ENCODE measurements at places on chromosomes 4 and X.

GRCh38 chr4:80196259-80196921 lies 913 bp upstream of the PRDM8 start:
- DNase-seq: no peak

GRCh38 chr4:86368433-86368832 lies 8.6 kb upstream of the MAPK10 start:
- DNase-seq: no peak

- no peak for DNase-seq
Measured at GRCh38 chrX:6708041-6708440, 173.1 kb upstream of the VCX3A start.

GRCh38 chrX:134469486-134469885 lies 9.5 kb downstream of the HPRT1 start:
- DNase-seq: no peak

DNA sequence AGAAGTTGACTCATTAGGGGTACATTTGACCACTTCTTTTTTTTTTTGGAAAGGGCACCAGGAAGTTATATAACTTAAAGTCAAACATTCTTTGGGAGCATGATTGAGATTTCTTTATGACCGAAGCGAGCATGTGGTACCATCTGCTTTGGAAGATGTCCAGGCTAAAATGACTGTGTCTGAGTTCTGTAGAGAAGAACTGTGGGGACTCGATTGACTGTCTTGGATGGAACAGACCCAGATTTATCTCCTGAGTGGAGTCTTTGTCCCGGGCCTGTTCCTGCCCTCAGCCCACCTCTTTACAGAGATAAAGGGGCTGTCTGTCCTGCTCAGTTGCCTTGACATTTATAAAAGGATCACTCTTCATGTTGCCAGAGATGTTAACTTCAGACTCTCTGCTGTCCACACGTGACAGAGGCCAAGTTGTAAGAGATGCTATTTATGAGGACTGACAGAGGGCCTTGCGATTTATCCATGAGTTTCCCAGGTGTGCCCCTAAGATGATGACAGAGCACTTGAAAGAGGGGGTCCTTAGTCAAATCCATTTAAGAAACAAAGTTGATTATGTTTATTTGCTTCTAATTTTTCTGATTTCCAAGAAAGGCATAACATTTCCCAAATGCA lies 16.8 kb downstream of the SMIM20 start:
- no peak for DNase-seq

DNA sequence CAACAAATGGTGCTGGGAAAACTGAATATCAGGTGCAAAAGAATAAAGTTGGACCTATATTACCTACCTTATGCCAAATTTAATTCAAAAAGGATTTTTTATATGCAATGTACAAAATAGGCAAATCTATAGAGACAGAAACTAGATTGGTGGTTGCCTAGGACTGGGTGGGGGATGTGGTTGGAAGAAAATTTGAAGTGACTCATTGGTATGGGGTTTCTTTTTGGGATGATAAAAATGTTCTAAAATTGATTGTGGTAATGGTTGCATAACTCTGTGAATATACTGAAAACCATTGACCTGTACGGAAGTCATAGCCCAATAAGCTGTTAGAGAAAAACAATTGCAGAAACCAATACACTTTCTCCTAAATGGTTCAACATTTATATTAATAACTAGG lies 72.1 kb downstream of the COL4A5 start:
- no peak for DNase-seq

- DNase-seq: no peak
Measured at GRCh38 chrX:44178274-44179053, 165.0 kb downstream of the EFHC2 start.

GRCh38 chr4:56149591-56149990 lies 200.8 kb downstream of the CEP135 start:
- DNase-seq: no peak

- no peak for DNase-seq
Measured at GRCh38 chr4:80182237-80182866, 15.0 kb upstream of the PRDM8 start.

- no peak for DNase-seq
Measured at GRCh38 chr4:105106426-105106825, 40.2 kb upstream of the TET2 start.

DNA sequence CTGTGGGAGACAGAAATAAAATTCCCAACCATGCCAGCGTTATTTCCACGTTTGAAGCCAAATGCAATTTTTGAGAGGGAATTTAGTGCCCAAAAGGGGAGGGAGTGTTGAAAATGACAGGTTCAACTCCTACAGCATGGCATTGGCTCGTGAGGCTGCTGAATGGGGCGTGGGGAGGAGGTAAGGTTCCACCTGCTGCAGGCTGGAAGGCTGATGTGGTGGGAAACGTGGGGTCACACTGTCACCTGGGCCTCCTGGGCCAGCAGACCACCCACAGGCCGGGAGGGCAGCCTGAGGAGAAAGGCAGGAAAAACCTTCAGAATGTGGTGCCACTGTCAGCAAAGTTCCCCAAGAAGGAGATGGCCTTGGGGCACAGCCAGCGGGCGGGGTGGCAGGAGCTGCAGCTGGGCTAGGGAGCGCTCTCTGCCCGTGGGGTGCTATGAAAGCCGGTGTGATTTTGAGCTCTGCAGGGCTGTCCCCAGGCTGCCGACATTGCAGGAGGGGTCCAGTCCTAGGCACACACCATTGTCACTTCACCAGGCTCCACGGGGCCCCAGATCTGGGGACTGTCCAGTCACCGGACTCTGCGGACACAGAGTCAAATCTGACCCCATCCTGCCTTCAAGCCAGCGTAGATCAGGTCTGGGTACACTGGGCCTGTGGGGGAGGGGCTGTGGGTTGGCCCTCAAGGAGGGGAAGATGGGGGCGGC lies 19.6 kb downstream of the MSANTD1 start:
- DNase-seq: no peak

GRCh38 chr4:187491959-187492358 lies 503.6 kb upstream of the ZFP42 start:
- DNase-seq: no peak

DNA sequence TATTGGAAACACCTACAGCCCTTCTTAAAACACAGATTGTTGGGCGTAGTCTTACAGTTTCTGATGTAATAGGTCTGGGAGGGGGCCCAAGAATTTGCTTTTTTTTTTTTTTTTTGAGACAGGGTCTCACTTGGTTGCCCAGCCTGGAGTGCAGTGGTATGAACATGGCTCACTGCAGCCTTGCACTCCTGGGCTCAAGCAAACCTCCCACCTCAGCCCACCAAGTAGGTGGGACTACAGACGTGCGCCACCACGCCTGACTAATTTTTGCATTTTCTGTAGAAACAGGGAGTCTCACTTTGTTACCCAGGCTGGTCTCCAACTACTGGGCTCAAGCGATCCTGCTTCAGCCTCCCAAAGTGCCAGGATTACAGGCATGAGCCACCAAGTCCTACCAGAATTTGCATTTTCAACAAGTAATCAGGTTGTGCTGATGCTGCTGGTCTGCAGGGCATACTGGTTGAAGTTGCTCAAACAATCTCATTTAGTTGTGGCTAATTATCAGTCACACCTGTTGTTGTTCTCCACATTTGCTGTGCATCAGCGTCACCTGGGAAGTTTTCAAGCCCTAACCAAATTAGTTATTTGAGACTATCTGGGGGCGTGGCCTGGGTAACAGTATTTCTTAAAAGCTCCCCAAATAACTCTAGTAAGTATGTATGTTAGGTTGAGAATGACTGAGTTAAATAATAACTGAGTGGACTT lies 14.0 kb downstream of the TMEM154 start:
- no peak for DNase-seq

- peak; percentile 64 for DNase-seq
Measured at GRCh38 chrX:71992711-71993110, 82.1 kb downstream of the NHSL2 start.

DNA sequence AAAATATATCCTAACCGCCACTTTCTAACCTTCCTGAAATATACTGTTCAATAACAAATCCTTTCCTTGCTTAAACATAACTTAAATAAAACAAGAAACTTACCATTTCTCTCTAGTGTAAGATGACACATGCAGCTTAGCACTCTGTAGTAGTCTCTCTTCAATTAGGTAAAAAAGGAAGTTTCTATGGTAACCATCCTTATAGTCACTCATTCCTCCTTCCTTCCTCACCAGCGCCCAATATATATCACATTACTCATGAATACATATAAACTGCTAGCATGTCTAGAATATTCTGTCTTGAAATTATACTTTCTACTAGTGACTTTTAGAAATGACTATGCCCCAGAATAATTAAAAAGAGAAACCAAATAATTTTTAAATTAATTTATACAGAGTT lies 112.2 kb downstream of the SNCA start:
- DNase-seq: no peak

DNA sequence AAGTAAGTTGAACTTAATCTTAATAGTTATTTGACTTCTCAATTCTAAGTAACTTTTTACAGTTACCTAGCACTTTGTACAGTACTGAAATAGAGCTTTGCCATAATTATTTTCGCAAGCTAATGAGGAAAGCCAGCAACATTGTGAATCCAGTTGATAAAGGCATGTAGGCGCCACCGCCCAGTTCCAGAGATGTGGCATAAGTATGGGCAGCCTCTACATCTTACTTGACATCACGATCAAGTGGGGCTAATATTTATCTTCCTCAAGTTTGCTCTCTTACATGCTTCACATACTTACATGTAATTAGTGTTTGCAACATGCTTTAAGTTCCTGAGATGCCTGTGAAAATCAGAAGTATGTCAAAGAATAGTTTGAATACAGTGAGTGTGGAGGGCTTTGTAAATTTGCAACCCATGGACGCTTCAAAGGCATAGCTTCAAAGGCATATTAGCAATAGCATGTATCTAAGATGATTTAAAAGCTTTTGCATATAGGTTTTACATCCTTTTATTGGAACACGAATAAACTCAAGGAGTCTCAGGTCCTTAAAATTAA lies 34.9 kb upstream of the VCX3B start:
- DNase-seq: no peak

DNA sequence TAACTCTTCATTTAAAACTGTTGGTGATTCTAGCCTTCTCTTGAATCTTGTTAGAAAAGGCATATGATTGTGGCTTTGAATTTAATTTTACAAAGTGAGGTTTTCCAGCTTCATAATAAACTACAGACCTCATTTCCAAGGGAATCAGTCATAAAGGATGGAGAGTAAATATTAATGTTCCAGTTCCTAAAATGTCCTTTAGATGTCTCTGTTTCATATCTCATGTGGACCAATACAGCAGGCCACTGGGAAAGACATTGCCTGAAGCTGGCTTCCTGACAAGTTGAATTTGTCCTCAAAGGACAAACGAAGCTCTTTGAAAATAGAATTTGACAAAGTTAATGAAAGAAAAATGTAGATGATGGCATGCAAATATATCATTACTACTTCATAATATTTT lies 125.4 kb downstream of the ZNF330 start:
- DNase-seq: no peak

All from vagina (tissue), 2 donors.